GM12865 (cell line): ENCODE measurements at places on chromosomes 3 and 15.

DNA sequence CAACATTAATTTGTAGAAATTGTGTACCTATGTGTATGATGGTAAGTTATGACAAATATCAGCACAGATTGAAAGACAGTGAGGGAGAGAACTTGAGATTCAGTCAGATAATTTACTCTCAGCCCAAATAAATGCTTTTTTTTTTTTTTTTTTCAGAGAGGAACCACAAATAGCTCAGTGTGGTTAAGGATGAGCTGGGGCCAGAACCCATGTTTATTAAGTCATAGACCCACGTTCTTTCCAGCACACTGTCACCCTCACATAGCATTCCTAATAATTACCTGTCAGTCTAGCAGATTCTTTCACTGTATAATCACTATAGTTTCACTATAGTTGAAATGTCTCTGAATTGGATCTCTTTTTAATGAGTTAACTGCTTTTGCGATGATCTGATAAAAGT, 246.1 kb downstream of the ZIC1 start:
- no peak for DNase-seq

DNA sequence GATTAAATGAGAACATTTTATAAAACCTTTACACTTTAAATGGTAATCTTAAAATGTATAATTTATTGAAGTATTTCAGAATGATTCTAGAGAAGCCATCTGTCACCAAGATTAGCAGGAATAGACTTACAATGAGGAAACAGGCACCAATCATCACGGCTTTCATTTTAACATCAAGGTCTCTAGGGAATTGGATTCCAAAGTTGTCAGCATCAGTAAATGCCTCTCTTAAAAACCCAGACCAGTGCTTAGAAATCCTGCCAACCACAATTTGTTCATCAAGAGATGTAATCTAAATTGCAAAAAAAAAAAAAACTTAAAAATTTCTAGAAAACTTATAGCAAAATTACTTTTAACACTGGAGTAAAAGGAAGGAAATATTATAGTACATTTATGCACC, 20.3 kb downstream of the PLSCR2 start:
- DNase-seq = no peak

GRCh38 chr3:133317866-133318265, 82.0 kb upstream of the BFSP2 start:
- DNase-seq = no peak

DNA sequence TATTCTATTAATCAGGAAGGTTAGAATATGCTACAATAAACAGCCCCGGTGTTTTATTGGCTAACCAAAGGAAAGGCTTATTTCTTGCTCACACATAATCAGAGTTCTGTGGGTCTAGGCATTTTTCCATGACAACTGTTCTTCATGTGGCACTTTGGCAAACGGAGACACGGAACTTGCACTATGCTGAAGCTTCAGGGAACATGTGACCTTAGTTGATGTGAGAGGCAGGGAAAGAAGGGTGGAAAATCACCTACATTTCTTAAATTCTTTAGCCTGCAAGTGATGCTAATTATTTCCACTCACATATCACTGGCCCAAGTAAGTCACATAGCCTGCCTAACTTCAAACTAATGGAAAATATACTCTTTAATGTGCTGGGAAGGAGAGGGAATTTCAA, 344.6 kb downstream of the SV2B start:
- DNase-seq = no peak

GRCh38 chr15:40953713-40954074, 423 bp downstream of the CHAC1 start:
- no peak for DNase-seq

DNA sequence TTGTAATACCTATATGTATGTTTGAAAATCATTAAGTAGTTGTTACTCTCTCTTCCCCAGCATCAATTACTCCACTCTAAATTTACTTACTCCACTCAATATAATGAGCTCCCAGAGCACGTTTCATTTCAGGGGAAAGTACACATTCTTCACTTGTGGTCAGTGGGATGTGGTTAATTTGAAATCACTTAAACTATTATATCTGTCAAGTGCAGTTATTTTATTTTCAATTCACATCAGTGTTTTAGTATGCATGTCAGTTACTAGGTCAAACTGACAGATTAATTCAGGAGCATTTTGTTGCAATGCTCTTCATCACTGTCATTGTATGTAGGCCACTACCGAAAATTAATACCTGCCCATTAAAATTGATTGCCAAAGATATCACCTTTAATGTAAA, 376.1 kb downstream of the ZIC4 start:
- DNase-seq = no peak
